Tongue (tissue), 3 donors: ENCODE measurements at places on chromosomes 2 and 18. TPM values are rescaled to one million over a fixed set of nuclear protein-coding genes. Genes with fewer than 3 reads are reported as not detected.

Gene ATP6V1B1
- 4.3 TPM for total RNA-seq

Gene CYTIP
- total RNA-seq, result 1.7 TPM

Gene CD302
- 24.5 TPM for total RNA-seq

Gene DPP10
- total RNA-seq, result 2.5 TPM

Gene HNMT
- 17.3 TPM for total RNA-seq

Gene NMUR1
- 0.41 TPM for total RNA-seq

Gene GIGYF2
- 102 TPM for total RNA-seq

Gene PXDN
- 189 TPM for total RNA-seq

Gene GPR155
- total RNA-seq, result 13.3 TPM

Gene SCN3A
- total RNA-seq, result 2.8 TPM

Gene KATNAL2
- total RNA-seq, result 4.7 TPM

Gene APCDD1
- total RNA-seq, result 31.2 TPM

Gene VSNL1
- total RNA-seq, result 20.6 TPM

Gene ALPI
- not detected for total RNA-seq

Gene DCDC2C
- total RNA-seq, result not detected

Gene FAM98A
- total RNA-seq, result 28.9 TPM

Gene SNX17
- total RNA-seq, result 80.9 TPM

Gene MPHOSPH10
- total RNA-seq, result 26.9 TPM

Gene FLACC1
- 0.72 TPM for total RNA-seq

Gene HK2
- total RNA-seq, result 68.1 TPM

Gene IGFBP5
- total RNA-seq, result 499 TPM

Gene FBXO36
- total RNA-seq, result 3.1 TPM

Gene ANKRD30BL
- 0.31 TPM for total RNA-seq

Gene CCDC68
- 5.0 TPM for total RNA-seq

Gene EFEMP1
- total RNA-seq, result 75.8 TPM

Gene VAMP8
- total RNA-seq, result 8.2 TPM

Gene SERPINB7
- total RNA-seq, result 0.72 TPM

Gene KCNS3
- 46.3 TPM for total RNA-seq

Gene GPR75
- 0.92 TPM for total RNA-seq

Gene CDH20
- 1.1 TPM for total RNA-seq

Gene PNPT1
- 23.8 TPM for total RNA-seq

Gene TNFRSF11A
- total RNA-seq, result 4.8 TPM

Gene ERBB4
- total RNA-seq, result 17.8 TPM

Gene CAB39
- total RNA-seq, result 111 TPM

Gene ASAP2
- total RNA-seq, result 29.5 TPM

Gene RAB6C
- 0.10 TPM for total RNA-seq

Gene KLHL41
- 2,840 TPM for total RNA-seq

Gene CXCR4
- total RNA-seq, result 27.7 TPM

Gene UBR3
- 170 TPM for total RNA-seq

Gene ICA1L
- total RNA-seq, result 24.8 TPM

Gene FSHR
- not detected for total RNA-seq

Gene CYP1B1
- 8.0 TPM for total RNA-seq

Gene GPR55
- not detected for total RNA-seq

Gene PAIP2B
- total RNA-seq, result 16.2 TPM

Gene AGXT
- total RNA-seq, result not detected

Gene NDC80
- 9.4 TPM for total RNA-seq

Gene CD8A
- total RNA-seq, result 0.72 TPM

Gene TWIST2
- 21.8 TPM for total RNA-seq

Gene CARF
- total RNA-seq, result 13.7 TPM

Gene OLA1
- total RNA-seq, result 103 TPM

Gene SERPINB5
- 25.3 TPM for total RNA-seq

Gene TET3
- 10.6 TPM for total RNA-seq

Gene MROH2A
- 2.5 TPM for total RNA-seq

Gene DES
- total RNA-seq, result 5,232 TPM
